ENCODE measurements at places on chromosomes 7 and 10.

DNA sequence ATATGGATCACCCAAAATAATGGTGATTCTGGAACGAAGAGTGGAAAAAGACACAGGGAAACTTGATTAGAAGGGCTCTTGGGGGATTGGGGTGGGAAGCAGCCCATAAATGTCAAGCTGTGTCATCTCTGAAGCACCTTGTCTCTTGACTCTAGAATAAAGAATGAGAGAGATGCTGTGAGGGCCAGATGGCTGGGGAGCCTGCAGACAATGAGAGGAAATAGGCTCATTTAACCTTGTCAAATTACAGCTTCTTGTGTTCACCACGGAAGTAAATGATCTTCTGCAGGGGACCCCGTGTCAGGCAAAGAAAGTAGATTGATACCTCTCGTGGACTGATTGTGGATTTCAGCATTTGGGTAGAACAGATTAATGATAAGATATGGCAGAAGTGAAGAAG, 159.3 kb downstream of the ST7 start:
- DNase-seq: no peak

GRCh38 chr7:27523321-27523720, 139.4 kb downstream of the HIBADH start:
- no peak for DNase-seq

DNA sequence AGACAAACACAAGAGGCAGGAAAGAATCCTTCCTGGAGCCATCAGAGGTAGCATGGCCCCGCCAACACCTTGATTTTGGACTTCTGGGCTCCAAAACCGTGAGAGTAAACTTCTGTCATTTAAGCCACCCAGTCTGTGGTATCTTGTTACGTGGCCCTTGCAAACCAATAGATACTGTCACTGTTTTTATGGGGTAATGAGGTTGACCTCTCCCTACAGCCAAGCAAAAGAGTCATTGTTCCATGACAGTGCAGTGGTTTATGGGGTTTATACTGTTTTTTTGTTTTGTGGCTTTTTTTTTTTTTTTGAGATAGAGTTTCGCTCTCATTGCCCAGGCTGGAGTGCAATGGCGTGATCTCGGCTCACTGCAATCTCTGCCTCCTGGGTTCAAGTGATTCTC, 32.8 kb downstream of the KIAA1549 start:
- DNase-seq: no peak

GRCh38 chr7:28840592-28840995, 117.5 kb downstream of the TRIL start:
- no peak for DNase-seq

GRCh38 chr7:54690892-54691291, 68.1 kb downstream of the SEC61G start:
- DNase-seq: no peak

GRCh38 chr7:151537818-151538561, 18.3 kb upstream of the RHEB start:
- no peak for DNase-seq

DNA sequence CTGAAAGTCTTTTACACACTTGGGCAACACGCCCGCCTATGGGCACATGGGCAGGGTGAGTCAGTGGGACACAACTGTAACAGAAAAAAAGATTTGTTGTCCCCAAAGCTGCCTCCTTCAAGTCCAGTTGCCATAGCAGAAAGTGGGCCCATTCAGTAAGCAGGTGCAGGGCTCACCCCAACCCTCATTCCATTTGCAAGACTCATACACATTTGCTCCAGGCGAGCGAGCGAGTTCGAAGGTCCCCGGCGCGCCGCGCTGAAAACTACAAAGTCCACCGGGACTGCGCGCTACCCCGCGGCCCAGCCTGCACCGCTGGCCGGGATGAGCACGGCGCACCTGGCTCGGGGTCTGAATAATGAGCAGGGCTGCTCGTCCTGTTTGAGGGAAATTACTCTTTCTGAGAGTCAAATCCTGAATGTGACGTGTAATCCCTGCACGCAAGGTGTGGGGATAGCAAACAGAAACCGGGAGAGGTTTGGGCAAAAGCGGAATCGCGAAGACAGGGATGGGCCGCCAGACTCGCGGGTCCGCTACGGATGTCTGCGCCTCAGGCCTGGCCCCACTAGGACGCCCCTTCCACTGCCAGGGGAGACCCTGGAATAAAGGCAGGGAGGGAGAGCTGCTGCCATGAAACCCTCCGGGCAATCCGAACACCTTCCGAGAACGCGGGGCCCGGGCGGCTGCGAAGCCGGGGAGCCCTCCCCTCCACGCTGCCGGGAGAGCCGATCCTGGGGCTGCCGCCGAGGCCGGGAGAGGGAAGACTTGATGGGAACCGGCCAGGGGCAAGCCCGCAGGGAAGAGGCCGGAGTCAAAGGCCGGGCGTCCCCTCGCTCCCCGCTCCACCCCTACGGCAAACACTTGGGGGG, 982 bp downstream of the COBL start:
- DNase-seq: no peak

GRCh38 chr10:62270020-62270419, 1.4 kb upstream of the RTKN2 start:
- DNase-seq: no peak

DNA sequence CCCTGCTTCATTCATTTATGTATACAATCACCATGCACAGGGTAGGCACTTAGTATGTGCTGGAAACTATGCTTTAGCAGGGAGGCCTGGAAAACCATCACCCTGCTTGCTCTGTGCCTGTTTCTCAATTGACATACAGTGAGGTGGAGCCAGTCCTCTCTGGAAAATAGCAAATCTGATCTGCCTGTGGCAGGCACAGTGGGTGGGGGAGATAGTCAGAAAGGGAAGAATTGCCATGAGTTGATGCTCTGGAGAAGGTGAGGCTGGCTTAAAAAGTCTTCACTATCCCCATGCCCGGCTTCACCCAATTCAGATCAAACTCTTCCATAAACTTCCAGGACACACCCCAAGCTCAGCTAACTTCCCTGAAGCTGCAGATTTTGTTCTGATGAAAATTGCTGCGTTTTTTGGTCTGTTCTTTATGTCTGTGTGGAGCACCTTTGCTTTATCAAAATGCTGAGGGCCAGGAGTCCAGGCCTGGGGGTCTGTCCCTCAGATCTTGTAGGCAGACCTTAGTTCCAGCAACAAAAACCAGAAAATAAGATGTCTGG, 84.8 kb downstream of the ANK3 start:
- DNase-seq: no peak

DNA sequence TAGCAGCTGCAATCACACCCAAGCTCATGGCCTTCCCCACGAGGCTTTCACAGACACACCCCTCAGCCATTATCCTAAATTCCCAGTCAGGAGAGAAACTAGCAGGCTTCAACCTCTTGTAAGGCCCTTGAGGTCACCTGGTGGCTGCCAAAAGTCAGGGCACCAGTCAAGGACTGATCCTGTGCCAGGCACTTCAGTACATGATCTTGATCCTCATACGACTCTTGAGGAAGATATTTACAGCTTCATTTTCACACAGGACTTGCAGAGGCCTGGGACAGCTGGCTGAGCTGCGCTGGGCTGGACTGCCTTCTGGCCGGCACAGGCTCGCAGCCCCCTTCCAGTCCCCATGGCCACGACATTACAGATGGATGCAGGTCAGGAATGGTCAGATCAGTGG, 8.8 kb downstream of the PDAP1 start:
- no peak for DNase-seq

DNA sequence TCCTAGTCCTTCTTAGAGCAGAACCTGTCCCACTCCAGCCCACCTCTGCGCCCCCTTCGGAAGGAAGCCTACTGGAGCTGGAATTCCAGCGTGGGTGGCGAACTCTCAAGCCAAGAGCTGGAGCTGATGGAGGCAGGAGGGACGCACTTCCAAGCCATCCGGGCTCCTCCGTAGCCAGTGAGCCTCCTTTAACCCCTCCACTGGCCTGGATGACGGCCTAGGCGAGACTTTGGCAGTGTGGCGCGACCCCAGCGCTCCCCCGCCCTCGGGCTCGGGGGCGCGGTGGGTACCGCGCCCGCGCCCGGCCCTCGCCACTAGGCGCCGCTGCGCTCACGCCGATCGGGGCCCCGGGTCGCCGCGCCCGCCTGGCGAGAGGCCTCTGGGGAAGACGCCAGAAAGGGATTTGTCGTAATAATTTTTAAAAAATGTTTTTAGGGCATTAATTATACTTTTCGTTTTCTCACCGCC, 5.1 kb upstream of the EMX2 start:
- DNase-seq: no peak

DNA sequence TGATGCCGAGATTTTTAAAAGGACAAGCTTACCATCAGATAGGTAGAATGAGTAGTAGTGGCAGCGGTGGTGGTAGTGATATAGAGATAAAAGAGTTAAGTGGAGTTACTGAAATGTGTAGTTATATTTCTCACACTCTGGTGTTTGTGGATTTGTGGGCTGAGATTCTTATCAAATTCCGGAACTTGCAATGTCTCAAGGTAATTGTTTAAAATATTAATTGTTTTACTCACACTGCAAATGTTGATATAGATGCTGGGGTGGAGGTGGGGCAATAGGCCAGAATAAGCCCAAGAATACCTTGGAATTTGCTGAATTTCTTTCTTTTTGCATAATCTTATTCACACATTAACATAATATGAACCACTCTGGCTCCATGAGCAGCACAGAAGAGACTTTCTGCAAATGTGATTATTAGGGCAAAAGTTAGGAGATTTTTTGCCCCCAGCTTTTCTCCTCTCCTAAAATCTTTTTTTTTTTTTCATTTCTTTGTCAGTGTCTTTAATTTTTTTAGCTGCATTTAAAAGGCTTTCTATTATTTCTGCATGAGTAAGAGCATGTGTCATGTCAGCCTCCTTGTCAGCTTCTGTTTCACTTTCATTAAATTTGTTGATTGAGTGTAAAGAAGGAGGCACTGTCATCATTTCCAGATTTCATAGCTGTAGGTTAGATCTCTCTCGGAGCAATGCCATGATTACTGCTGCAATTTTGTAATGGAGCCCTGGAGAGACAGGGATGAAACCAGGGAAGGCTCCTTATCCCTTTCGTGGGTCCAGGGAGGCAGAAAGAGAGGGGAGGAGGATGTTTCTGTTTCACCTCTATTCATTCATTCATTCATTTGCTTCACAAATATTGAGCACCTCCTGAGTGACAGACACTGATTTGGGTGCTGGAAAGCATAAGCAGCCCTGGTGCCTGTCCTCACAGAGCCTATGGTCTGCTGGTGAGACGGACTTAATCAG, 13.1 kb upstream of the SGMS1 start:
- no peak for DNase-seq

DNA sequence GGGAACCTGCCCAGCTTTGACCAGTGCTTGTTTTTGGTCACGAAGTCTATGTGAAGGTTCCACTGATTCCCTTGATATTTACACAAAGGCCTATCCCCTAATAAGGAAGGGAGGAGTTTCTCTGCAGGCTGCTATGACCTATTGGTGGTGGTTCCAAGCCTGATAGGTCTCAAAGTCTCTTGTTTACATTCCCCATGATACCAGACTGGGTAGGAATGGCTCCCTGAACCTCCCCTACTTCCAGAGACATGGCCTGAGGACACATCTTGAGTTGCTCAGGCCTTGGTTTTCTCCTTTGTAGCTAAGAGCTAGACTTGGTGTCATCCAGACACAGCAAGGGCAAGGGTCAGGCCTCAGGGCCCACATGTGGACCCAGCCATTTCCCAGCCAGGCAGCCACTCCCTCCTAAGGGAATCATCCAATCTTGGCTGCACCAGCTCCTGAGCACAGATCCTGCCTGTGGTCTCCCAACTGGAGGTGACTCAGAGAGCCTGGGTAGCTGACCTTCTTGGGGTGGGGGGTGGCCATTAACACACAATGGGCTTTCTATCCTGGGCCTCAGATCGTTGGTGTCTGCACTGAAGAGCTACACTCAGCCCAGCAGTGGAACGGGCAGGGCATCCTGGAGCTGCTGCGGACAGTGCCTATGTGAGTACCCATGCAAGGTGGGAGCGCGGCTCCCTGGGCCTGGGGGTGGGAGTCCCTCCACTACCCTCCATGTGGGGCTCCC, 51.0 kb upstream of the TRIM8 start:
- no peak for DNase-seq

DNA sequence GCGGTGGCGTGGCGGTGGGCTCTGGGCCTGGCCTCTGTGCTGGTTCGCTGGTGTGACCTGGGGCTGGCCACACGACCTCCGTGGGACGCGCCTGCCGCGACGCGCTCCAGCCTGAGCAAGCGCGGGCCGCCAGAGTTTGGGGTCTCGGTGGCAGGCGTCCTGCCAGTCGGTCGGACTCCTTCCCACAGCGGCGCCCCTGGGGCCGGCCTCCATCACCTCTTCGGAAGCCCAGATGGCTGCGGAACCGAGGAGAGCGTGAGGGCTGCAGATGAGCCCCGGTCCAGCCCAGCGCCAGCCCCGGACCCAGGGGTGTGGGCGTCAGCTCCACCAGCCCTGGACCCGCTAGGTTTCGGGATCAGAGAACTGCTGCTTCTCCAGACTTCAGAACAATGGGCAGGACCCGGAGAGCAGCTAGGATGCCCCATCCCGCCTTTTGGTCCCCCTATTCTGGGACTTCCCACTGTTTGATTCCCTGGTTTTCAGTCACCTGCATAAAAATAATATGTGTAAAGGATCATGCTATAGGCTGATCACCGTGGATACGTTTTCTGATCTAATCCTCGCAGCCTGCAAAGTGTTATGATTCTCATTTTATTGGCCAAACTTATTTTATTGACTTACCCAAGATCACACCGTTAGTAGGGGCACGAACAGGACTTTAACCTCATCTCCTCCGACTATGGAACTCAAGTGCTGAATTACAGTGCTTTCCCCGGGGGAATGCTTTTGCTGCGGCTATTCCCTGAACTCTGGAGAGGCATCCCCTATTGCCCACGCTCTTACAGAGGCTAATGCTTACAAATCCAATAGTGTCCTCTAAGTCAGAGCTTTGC, 2.8 kb downstream of the CYP26C1 start:
- no peak for DNase-seq

DNA sequence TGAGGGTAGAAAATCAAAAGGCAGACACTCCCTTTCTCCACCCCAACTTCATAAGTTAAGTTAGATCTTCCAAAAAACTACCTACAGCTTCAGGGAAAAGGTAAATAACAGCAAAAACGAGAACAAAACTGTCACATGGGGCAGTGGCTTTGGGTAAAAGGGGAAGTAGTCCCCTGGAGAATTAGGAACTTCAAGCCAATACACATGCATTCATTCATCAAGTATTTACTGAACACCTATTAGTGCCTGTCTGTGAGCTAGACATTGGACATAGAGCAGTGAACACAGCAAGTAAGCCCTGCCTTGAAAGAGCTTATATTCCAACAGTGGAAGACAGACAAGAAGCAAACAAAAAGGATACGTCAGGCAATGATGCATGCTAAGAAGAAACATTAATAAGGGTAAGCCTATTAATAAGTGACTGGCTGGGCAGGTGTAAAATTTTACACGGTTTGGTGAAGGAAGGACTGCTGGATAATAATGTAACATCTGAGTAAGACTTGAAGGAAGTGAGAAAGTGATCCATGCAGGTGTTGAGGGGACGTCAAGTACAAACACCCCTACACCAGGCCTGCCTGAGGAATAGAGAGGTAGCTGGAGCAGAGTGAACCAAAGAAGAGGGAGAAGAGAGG, 69.6 kb upstream of the RAPGEF5 start:
- DNase-seq: no peak

- DNase-seq: no peak
These were observed 155.2 kb upstream of the BMPER start for GRCh38 chr7:33750177-33750576.

GRCh38 chr10:71797533-71798307, 24.4 kb upstream of the VSIR start:
- no peak for DNase-seq
